ENCODE measurements at places on chromosomes 13 and 19.

DNA sequence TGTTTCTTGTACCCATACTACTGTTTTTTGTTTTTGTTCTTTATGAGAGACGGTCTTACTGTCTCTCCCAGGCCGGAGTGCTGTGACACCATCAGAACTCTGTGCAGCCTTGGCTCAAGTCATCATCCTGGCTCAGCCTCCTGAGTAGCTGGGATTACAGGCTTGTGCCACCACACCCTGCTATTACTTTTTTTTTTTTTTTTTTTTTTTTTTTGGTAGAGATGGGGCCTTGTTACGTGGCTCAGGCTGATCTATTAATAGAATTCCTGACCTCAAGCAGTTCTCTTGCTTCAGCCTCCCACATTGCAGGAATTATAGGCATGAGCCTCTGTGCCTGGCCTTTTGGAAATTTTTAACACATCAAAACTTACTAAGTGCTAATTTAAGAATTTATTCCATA, 2.9 kb upstream of the ZNF304 start:
- no peak for DNase-seq

DNA sequence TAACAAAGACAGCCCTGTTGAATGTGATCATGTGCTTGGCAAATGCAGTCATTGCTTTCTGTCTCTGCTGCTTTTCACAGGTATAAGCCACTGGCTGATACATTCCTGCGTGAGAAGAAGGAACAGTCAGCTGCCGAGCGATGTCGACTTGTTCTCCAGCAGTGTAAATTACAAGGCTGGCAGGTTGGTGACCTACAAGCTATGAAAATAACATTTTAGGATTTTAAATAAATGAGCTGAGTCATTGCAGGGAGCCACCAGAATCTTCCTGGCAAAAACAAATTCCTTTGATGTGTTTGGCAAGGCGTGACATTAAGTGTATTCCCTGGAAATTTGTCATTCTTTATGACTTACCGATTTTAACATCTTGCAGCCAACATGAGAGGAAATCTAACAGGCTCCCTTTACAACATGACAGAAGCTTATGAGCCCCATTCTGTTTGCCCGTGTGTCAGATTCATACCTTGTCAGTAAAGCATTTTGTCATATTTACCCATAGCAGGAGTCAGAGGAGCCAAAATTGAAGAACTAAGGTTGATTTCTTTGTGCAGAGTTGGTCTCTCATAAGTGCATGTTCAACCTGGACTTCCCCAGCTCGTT, 471.4 kb downstream of the MYO16 start:
- DNase-seq, result peak; percentile 72

DNA sequence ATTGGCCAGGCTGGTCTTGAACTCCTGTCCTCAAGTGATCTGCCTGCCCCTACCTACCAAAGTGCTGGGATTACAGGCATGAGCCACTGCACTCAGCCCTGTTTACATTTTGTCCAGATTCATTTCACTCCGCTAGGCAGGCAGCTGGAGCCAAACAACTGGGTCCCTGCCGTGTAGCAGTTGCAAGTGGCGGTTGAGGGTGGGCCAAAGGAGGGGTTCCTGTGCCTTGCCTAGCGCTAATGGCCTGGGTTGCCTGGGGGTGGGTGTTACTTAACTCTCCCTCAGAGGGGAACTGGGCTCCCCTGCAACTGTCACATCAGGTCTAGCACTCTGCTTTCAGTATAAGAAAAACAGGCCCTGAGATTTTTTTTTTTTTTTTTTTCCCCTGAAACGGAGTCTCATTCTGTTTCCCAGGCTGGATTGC, 7.4 kb downstream of the ACP5 start:
- DNase-seq, result no peak

- DNase-seq, result no peak
Observed at GRCh38 chr19:13827656-13828055, 32.4 kb downstream of the ZSWIM4 start.

DNA sequence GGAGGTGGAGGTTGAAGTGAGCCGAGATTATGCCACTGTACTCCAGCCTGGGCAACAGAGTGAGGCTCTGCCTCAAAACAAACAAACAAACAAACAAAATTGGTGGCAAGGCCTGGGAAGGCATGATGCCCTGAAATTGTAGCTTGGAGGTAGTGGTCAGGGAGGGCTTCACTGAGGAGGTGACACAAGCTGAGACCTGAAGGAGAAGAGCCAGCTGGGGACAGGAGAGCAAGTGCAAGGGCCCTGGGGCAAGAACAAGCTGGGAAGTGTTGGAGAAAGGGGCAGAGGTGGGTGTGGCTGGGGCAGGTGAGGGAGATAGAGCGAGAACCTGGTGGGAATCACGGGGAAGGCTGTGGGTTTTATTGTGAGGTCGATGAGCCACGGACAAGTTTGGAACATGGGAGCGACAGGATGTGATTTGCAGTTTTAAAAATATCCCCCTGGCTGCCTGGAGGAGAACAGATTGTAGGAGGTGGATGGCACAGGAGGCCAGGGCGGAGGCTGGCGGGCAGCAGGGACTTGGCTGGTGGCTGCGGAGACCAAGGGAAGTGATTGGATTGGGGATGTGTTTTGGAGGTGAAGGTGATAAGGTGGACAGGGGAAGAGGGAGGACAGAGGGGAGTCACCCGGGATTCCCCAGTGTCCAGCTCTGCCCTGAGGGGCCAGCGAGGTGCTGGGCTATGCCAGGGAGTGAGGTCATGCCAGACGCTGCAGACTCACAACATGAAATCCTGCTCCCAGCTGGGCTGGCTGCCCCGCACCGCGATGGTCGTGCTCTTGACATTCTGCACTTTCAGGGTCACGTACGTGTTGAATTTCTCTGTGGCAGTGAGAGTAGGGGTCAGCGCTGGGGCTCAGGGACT, 14.0 kb downstream of the UNC13A start:
- no peak for DNase-seq

DNA sequence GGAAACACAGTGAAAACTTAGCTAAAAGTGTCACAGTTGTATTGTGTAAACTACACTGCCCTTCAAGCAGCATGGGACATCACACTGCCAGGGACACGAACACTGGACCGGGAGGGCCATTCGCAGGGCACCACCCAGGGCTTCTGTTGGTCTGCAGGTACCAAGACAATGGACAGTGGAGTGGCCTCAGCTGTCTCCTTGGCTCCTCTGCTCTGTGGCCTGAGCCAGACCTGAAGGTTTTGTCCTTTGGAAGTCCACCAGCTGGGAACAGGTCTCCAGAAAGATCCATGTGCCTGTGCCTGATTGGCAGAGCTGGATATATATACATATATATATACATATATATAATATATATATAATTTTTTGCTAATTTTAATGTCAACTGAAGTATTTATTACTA, 149.8 kb downstream of the ZNF536 start:
- DNase-seq, result no peak

- no peak for DNase-seq
Observed at GRCh38 chr13:90950160-90950559, 397.3 kb upstream of the MIR17HG start.

DNA sequence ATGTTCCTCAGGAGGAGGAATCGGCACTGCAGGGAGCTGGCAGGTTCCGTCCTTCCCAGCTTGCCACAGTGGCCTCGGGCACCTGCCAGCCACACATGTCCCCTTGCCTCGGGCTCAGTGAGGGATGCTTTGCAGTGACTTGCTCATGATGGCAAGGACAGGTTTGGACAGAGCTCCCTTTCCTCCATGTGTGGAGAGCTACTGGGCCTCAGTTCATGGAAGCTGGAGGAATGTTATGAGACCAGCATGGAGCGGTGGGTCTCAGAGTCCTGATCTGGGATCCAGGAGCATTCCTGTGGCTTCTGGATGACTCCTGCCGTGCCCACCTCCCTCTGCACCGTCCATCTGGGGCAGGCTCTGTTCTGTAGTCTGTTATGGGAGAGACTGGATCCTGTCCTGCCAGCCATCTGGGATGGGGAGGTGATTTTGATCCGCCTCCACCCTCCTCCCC, 59.2 kb downstream of the SIPA1L3 start:
- peak; percentile 74 for DNase-seq

GRCh38 chr13:76380446-76381065, 505.6 kb downstream of the KCTD12 start:
- DNase-seq, result peak; percentile 55

DNA sequence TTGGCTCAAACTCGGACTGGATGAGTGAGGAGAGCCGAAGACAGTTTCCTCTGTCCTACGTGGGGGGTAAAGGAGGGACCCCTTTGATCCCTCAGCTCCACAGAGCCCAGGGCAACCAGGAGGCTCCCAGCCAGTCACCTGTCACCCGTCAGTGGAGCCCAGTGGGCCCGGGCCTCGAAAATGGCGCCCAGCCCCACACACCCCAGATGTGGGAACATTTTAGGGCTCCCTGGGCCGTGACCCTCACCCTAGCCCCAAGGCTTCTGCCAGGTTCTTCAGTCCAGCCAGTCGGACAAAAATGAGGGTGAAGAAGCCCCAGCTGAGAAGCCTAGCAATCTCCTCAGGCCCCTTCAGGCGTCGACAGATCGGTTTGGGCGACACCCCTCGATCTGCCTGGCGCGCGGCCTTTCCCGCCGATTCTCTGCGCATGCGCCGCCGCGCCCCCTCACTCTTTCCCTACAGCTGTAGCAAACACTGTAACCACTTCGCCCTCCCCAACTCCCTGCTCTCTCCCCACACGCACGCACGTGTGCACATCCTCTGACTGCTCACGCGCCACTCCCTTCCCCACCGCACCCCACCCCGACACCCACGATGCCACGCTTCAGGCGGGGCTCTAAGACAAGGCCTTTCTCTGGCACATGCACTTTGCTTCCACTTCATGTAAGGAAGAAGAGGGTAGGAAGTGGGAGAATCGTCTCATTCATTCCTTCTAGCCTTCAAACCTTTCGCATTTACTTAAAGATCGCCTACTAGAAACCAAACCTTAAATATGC, at the start of gene SLC6A16:
Gene SLC6A16 (minus strand): TSS at position 391 of the 776 bp plus-strand sequence. CDS start 13,844 bp downstream, outside the sequence.
- DNase-seq, result no peak

DNA sequence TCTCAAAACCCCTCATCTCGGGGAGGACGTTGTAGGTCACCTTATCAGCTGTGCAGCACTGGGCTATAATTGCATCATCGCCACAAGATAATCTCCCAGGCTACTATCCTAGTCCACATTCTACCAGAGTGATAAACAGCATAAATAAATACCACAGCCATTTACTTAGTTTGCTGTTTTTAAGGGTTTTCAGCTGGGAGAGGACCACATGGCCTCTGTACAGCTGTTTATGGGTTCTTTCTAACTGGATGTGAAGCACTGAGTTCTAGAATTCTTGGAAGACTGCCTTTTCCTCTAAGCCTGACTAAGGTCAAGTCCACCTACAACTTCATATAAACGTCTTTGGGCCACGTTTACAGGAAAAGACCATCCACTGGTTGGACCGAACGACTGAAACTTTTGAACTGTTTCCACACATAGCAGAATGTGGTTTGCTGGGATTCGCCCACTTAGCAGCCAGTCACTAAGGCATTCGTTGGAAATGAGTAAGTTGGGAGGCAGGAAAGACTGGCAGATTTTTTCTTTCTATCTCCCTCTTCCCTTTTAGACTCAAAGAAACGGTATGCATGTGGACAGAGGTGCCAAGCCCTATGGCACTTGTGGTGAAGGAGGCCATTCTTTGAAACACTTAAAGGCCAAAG, 752.5 kb upstream of the SGCG start:
- DNase-seq, result no peak

GRCh38 chr19:47779524-47780214, 1.2 kb downstream of the SELENOW start:
- DNase-seq, result no peak

- no peak for DNase-seq
Observed at GRCh38 chr13:71217827-71218226, 649.2 kb downstream of the DACH1 start.

DNA sequence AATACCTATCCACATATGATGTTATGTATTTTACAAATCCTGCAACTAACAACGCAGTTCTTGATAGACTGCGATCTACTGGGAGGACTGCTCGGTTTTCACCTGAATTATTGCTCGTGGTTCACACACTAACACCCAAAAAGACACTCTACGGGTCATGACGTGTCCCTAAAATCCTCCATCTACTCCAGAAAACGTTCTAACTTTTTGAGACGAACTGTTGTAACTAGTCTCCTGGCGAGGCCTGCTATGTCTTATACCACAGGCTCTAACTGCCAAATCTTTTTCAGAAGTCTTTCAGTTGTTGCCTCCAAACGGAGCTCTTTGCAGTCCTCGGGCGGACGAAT, 108.2 kb downstream of the KCNRG start:
- DNase-seq, result no peak

DNA sequence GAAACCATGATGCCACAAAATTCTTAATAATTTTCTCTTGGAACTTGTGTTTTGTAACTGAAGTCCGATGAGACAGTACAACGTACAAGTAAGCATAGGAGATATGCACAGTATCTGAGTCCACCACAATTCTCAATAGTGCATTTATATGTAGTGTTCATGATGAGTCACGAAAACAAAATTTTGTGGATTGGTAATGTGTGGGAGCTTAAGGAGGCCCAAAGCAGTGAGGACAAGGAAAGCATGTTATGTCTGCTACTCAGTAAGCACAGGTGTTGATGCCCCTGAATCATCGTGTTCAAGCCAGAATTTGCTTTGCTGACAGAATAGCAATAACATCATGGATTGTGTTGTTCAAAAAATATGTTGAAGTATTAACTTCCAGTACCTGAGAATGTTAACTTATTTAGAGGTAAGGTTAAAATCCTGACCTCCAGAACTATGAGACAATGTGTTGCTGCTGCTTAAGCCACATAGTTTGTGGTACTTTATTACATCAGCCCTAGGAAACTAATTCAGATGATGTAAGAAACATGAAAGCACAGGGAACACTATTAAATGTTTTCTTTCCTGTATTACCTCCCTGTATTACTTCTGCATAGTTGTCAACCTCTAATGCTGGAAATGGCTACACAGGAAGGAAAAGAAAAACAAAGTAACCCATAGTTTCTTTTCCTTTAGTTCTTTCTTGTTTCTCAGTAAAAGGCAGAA, 201.3 kb downstream of the SLITRK6 start:
- DNase-seq, result peak; percentile 68

DNA sequence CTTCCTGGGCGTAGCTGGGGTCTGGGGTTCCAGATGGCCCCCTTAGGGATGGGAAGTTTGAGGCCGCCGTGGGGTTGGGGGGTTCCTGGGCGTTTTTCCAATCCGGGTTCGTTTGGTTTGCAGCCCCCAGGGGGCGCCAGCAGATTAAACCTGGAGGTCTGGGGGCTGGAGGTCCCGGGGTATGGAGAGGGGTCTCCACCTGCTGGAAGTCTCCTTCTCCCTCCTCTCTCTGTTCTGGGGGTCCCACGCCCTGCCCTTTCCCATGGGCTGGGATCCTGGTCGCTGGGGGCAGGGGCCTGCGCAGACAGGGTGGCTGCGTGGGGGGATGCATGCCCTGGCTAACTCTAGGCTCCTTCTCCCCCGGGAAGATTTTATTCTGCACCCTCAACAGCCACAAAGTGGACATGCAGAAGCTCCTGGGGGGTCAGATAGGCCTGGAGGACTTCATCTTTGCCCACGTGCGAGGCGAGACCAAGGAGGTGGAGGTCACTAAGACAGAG, 899 bp downstream of the GIPC3 start:
- no peak for DNase-seq

GRCh38 chr13:99395436-99395835, 88.2 kb upstream of the GPR183 start:
- DNase-seq, result no peak

DNA sequence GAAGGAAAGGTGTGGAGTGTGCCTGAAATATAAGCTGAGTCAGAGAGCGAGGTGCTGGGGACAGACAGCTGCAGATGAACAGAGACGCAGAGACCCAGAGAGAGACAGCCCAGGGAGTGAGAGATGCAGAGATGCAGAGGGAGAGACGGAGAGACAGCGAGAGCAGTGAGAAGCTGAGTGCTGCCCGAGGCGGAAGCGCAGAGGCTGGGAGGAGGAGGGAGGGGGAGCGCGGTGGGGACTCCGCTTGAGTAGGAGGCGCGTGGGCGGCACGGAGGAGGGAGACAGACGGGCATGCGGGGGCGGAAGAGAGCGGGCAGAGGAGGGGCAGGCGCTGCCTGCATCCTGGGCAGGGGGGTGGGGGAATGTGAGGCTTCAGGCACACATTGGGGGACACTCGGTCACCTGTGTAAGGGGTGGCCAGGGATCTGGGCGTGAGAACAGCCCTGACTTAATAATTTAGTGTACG, 25.7 kb downstream of the SLC8A2 start:
- DNase-seq, result no peak
